ENCODE measurements at places on chromosomes 13 and 19. TPM values are rescaled to one million over a fixed set of nuclear protein-coding genes. Genes with fewer than 3 reads are reported as not detected.

KLF2 gene
- 45.6 TPM for polyA plus RNA-seq

TMEM255B gene
- polyA plus RNA-seq = not detected

KBTBD7 gene
- 8.9 TPM for polyA plus RNA-seq

PNMA8A gene
- polyA plus RNA-seq = 40.1 TPM

NUP58 gene
- not detected for polyA plus RNA-seq

PGLYRP1 gene
- not detected for polyA plus RNA-seq

ZSCAN4 gene
- polyA plus RNA-seq = not detected

MBNL2 gene
- 37.5 TPM for polyA plus RNA-seq

All from muscle of arm (tissue), 14 donors.